Hypothalamus (tissue), 51 donors: ENCODE measurements at places on chromosomes 4 and X.

DNA sequence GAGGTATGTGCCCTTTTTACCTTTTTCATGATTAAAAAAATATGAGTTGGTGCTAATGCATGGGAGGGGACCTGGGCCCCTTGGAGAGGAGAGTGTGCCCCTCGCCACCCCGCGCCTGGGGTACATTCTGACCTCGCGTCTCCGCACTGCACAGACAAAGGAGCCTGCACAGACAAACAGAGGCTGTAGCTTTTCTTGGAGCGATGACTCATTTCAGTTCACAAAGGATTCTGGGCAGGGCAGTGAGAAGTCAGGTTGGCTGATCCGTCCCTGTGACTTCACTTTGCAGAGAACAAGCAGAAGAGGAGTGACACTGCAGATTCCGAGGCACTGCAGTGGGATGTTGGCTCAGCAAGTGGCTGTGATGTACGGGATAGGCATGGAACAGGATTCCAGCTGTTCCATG, 82.9 kb downstream of the STOX2 start:
- DNase-seq: peak; percentile 60

DNA sequence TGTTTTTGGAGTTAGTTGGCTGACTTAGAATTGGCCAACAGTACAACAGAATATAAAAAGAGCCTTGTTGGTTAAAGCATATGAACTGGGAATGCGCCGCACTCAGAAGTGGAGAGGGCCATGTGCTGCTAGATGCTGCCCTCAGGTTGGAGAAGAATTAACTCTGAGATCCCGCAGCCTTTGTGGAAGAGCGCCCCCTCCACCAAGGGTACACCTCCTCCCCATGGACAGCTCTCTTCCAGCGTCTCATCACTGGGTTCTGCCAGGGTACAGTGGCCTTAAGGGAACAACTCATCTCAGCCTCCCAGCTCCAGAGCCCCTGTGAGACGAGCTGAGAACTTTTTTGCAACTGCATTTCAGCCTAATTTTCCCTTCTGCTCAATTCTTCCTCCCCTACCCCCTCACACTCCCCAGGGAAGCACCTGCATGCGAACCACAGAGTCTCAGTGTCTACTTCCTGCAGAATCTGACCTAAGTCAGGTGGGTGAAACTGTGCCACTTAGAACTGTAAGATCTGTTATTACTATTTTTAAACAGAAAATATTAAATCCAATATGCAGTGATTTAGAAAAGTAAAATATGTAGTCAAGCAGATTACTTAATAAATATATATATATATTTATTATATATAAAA, 380.6 kb downstream of the RAB28 start:
- no peak for DNase-seq

- DNase-seq: no peak
These were observed 1.3 kb downstream of the PTPN13 start for GRCh38 chr4:86595426-86595805.

GRCh38 chrX:154010330-154011087, 9.2 kb downstream of the IRAK1 start:
- no peak for DNase-seq

- no peak for DNase-seq
These were observed 73.1 kb downstream of the PACRGL start for GRCh38 chr4:20773144-20773997.

DNA sequence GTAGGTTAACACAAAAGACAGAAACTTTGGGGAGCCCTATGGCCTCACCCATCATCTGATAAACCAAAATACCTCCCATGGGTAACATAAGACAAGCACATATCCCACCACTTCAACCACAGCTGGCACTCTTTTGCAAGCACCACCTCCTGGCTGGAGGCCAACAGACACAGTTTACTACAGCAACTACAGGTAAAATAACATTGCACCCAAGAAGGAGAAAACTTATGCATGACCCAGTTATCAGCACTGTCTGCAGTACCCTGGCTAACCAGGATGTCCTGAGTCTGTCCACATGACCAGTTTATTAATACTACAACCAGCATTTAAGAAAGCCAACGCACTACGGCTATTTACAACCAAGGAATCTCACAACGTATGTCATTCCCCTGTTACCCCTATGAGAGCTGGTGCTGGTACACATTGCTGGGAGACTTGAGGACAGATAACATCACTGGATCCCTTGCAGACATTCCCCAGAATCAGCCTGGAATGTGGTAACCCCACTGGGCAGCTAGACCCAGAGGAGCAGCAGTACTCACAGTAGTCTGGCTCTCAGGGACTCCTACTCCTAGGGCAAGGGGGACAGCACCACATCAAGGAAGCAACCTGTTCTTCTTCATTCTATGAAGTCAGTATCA, 32.0 kb downstream of the ELF2 start:
- no peak for DNase-seq
